Esophagus muscularis mucosa (tissue), 4 donors: ENCODE measurements at places on chromosomes 1 and 21. TPM values are rescaled to one million over a fixed set of nuclear protein-coding genes. Genes with fewer than 3 reads are reported as not detected.

- no peak overlapping the region for H3K27ac ChIP-seq
- H3K36me3 ChIP-seq: no peaks in the 10 kb centered on the region
- H3K27me3 ChIP-seq: no peaks in the 10 kb centered on the region
- no peak overlapping the region for H3K4me3 ChIP-seq
- DNase-seq: no peak
These were observed 402.2 kb downstream of the SMYD3 start for GRCh38 chr1:246104927-246105326.

PBX1 gene
- total RNA-seq: 128 TPM

DNA sequence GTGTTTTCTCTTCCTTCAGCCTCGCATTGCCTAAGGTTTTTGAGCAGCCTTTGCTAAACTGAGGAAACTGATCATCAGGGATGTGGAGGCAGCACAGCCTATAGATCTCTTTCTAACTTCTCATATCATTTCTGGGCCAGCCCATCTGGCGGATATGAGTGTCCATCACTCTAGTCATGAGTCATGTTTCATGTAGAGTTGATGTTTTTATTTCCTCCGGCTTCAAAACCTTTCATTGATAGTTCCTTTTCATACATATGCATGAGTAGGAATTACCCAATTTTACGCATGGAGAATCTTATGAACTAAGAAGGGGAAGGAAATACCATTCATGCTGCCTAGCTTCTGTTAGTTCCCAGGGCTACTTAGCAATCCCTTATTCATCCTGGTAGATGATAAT is 66.3 kb downstream of the SPATA46 start:
- H3K27ac ChIP-seq: no peak overlapping the region
- H3K36me3 ChIP-seq: no peaks in the 10 kb centered on the region
- no peak overlapping the region for H3K4me3 ChIP-seq
- no peaks in the 10 kb centered on the region for H3K27me3 ChIP-seq

DNA sequence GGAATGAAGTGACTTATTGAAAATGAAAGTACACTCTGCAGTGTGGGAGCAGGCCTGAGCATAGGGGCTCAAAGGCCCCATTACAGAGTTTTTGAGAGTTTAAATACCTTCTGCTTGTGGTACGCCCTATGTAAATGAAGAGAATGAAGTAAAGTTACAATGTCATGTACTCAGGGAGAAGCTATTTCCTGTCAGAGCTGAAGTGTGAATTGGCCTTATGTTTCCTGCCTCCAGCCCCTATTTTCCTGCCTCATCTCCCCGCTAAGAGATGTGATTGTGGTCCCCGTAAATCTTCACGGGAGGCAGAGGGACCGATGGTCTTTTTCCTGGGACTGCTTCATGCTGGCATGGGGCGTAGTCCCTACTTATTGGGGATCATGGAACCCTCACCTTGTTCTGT is 2.5 kb upstream of the ZNF683 start:
- H3K4me1 ChIP-seq: no peaks in the 10 kb centered on the region
- H3K4me3 ChIP-seq: no peak overlapping the region
- no peak overlapping the region for H3K27ac ChIP-seq
- no peaks in the 10 kb centered on the region for H3K36me3 ChIP-seq

FAM131C gene
- 0.39 TPM for total RNA-seq

PKP1 gene
- 1.9 TPM for total RNA-seq

DNA sequence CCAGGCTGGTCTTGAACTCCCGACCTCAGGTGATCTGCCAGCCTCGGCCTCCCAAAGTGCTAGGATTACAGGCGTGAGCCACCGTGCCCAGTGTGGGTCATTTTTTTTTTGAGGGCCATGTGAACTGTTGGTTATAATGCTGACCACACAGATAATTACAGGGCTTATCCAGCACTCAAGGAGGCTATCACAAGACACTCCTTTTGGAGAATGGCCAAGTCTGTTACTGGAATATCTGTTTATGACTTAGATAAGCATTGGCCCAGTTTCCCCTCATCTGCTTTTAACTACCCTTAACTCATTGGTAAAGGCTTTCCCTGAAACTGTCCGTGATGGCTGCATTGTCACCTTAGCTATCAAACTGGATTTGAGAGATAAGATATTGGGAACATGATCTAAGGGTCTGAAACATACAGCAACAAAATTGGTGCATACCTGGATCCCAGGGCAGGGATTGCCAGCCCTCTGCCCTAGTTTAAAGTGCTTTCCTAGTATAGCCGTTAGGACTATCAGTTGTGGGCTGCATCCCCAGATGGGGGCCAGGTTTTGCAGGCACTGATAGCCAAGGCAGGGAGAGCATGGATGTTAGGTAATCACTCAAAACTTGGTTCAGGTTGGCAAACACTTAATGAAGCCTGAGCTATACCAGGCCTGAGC is 15.6 kb downstream of the SZT2 start:
- H3K27me3 ChIP-seq: no peaks in the 10 kb centered on the region
- H3K4me1 ChIP-seq: peaks cover 2% of the 10 kb centered on the region
- no peak overlapping the region for H3K4me3 ChIP-seq

KIAA1614 gene
- 19.1 TPM for total RNA-seq

C1orf167 gene
- total RNA-seq: 2.3 TPM

DNA sequence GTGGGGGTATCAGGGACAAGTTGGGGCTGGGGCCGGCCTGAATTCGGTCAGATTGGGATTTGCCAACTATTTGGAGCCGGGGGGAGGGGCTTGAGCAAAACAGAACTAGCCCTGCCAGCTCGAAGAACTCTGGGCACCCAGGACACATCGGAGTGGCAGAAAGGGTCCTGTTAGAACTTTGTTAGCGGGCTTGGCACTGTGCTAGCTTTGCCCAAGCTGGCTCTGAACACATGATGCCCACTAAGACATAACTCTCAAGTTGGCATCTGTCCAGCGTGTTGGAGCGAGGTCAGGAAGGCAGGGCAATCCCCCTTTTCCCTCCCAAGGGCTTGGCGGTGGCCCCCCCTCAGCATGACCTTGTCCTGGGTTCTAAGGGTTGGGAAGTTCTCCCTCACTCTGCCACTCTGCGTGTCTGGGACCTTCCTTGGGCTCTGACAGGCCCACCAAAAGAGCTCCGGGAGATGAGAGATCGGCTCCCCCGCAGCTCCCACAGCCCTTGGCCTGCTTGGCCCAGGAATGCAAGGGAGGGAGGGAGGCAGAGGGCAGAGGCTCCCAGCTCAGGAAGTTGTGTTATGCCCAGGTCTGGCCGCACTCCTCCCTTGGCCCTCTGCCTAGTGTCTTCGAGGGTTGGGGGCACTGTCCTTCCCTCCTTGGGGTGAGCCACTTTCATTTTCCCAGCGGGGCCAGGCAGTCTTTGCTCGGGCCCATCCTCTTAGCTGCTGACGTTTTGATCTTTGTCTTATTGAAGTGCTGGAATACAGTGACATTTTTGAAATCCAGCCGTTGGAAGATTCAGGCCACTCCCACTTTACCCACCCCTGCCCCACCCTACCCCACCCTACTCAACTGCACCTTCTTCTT is 1.2 kb downstream of the LMNA start:
- H3K27me3 ChIP-seq: no peaks in the 10 kb centered on the region
- H3K36me3 ChIP-seq: no peaks in the 10 kb centered on the region
- peak overlapping the region; percentile 89 for H3K4me3 ChIP-seq
- H3K27ac ChIP-seq: peak overlapping the region; percentile 92
- DNase-seq: no peak
- H3K4me1 ChIP-seq: peaks cover 79% of the 10 kb centered on the region

- no peak for DNase-seq
- no peaks in the 10 kb centered on the region for H3K27me3 ChIP-seq
- no peaks in the 10 kb centered on the region for H3K4me1 ChIP-seq
- H3K36me3 ChIP-seq: no peaks in the 10 kb centered on the region
- no peak overlapping the region for H3K4me3 ChIP-seq
These were observed 46.0 kb upstream of the IL12RB2 start for GRCh38 chr1:67261680-67262079.

COL9A2 gene
- 1.2 TPM for total RNA-seq

DNA sequence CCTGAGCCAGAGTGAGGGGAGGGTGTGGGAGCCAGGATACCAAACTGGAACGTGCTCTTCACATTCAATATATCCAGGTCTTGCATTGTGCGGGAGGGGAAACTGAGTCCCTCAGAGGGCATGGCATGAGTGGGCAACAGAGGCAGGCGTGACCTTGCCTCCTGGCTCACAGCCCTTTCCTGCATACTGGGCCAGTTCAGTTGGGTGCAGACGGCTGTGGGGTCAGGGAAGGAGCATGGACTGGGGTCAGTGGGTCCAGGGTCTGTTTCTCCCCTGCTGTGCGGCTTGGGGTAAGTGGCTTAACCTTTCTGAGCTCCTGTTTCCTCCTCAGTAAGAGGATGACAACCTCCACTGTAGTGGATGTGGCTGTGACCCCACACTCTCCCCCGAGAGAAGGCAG is 16.6 kb downstream of the SERINC2 start:
- DNase-seq: no peak
- no peaks in the 10 kb centered on the region for H3K36me3 ChIP-seq
- H3K4me1 ChIP-seq: no peaks in the 10 kb centered on the region
- no peak overlapping the region for H3K4me3 ChIP-seq

DNA sequence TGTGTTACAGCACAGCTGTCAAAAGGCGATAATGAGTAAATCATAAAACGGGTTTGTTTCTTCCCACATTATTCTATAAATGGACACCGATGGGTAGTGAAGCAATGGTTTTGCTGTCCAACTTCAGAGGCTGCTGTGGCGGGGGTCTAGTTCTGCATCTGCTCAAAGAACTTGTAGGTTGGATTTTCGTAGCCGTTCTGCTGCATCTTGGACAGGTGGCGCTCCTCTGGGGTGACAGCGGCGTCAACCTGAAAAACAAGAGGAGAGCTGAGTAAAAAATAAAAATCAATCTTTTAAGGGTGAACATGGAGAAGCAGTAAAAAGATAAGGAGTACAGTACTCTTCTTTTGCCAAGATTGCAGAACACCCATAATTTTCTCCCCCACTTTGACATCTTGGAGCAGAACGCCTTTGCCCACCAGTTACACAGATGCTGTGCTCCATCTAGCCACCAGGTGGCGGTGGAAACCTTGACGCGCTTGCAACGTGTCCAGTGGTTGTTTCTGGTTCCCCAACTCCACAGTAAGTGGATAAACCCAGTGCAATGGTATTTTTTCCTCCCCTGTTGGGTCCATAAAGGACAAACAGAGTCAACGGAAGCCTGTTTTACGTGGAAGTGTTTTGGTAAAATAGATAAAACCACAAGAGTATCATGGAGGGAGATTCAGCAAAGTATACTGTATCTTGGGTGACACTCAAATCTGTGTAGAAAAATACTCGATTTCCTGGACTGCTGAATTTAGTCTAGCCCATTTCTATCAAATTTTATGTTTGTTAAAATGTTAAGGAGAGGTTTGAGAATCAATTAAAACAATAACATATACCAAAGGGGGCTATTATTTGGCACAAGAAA is 147.0 kb downstream of the GABPA start:
- no peaks in the 10 kb centered on the region for H3K27me3 ChIP-seq
- peaks cover 20% of the 10 kb centered on the region for H3K36me3 ChIP-seq
- H3K27ac ChIP-seq: no peak overlapping the region
- no peak for DNase-seq
- H3K4me1 ChIP-seq: no peaks in the 10 kb centered on the region

DNA sequence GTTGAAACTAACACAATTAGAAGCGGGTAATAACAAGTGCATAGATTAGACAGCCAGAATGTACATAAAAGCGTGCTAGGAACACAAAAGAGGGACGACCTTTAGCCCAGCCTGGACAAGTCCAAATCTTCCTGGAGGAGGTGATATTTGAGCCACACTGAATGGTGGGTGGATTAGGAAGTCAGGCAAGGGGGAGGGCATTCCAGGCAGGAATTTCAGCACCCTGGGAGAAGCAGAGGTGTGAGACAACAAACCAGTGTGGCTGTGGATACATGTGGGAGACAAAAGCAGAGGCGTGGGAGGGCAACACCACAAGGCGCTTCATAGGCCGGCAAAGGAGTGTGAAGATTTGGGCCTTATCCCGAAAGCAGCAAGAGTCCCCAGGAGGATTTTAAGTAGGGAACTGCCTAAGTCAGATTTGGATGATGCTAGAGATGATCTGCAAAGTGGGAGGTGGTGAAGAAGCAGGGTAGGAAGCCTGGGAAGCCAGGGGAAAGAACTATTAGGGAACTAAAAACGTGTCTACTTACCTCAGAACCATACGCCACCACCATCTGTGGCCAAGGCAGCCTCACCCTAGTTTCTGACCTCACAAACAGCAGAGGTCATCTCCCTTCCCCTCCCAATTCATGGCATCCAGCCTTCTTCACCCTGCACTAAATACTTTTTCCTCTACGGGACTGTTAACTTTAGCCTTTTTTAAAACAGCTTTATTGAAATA is 81.8 kb downstream of the GLUL start:
- H3K4me3 ChIP-seq: no peak overlapping the region
- no peak overlapping the region for H3K27ac ChIP-seq
- peaks cover 2% of the 10 kb centered on the region for H3K4me1 ChIP-seq
- no peaks in the 10 kb centered on the region for H3K27me3 ChIP-seq

DNA sequence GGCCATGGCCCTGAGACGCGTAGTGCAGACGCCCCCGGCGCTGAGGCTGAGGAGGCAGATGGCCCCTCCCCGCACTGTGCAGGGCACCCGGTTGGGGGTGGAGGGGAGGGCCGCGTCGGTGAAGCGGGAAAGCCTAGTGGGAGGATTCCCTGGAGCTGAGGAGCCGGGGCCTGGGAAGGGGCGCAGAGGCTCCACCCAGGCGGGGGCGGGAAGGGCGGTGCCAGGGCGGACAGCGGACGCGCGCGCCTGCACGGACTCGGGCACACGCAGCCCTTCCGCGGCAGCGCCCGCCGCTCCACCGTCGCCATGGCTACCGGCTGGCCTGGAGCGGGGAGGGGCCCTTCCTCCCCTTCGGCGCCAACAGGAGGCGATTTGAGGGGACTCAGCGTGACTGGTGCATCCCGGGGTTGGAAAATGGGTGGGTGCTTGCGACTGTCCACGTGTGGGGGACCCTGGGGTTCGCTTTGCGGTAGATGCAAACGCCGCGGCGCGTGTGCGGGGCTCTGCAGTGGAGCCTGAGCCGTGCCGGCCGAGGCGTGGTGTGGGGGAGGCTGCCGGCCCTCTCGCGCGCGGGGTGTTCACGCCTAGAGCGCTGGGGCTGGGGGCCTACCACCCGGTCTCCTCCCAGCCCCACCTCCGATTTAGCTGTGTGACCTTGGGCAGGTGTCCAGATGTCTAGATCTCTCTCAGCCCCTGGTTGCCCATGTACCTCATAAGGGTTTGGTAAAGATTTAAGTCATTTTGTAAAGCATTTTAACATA is 35.1 kb downstream of the PTPRF start:
- peak overlapping the region; percentile 55 for H3K4me3 ChIP-seq
- no peaks in the 10 kb centered on the region for H3K36me3 ChIP-seq
- no peak for DNase-seq
- H3K4me1 ChIP-seq: peaks cover 35% of the 10 kb centered on the region

HPDL gene
- not detected for total RNA-seq

- no peak for DNase-seq
- H3K4me3 ChIP-seq: no peak overlapping the region
- H3K36me3 ChIP-seq: no peaks in the 10 kb centered on the region
- no peaks in the 10 kb centered on the region for H3K27me3 ChIP-seq
- H3K4me1 ChIP-seq: peaks cover 15% of the 10 kb centered on the region
These were observed 162.2 kb downstream of the DPYD start for GRCh38 chr1:97758541-97759057.

- no peak overlapping the region for H3K27ac ChIP-seq
- H3K27me3 ChIP-seq: no peaks in the 10 kb centered on the region
- no peak for DNase-seq
- H3K4me3 ChIP-seq: no peak overlapping the region
These were observed 22.0 kb downstream of the LDLRAD2 start for GRCh38 chr1:21834094-21834493.
